ENCODE measurements at places on chromosomes 12 and 14. TPM values are rescaled to one million over a fixed set of nuclear protein-coding genes. Genes with fewer than 3 reads are reported as not detected.

- DNase-seq, result no peak
These were observed 1.7 kb upstream of the CD69 start for GRCh38 chr12:9762369-9762768.

- DNase-seq, result no peak
These were observed 46.8 kb downstream of the TRMT5 start for GRCh38 chr14:60933920-60934655.

- DNase-seq, result no peak
These were observed 46.7 kb downstream of the DAD1 start for GRCh38 chr14:22542360-22542759.

DNA sequence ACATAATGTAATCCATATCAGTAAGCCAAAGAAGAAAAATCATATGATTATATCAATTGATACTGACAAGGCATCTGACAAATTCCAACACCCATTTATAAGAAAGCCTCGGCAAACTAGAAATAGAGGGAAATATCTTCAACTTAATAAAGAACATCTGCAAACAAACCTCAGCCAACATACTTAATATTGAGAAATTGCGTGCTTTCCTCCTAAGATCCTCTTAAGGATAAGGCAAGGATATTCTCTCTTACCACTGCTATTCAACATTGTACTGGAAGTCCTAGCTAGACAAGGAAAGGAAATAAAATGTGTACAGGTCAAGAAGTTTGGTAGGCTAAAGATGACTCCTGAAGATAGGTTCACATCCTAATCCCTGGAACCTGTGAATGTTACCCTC, 115.9 kb downstream of the DERA start:
- no peak for DNase-seq

DNA sequence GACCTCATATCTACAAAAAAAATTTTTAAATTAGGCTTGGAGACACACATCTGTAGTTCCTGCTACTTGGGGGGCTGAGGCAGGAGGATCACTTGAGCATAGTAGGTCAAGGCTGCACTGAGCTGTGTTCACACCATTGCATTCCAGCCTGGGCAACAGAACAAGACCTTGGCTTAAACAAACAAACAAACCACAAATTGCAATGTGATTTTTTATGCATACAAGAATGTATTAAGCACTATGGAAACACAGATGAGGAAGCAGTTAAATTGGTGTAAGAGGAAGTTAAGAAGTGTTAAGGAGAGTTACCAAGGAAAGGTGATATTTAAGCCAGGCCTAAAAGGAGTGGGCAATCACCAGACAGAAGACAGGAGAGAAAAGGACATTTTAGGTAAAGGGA, 83.6 kb upstream of the HECTD1 start:
- DNase-seq, result no peak

DNA sequence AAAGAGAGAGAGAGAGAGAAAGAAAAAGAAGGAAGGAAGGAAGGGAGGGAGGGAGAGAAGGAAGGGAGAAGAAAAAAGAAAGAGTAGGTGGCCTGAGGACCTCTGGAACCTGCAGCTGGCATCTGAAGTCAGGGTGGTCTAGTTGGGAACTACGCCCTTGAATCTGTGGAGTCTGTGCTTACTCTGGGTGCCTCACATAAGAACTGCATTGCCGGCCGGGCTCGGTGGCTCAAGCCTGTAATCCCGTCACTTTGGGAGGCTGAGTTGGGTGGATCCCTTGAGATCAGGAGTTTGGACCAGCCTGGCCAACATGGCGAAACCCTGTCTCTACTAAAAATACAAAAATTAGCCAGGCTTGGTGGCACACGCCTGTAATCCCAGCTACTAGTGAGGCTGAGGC, 10.0 kb upstream of the NRDE2 start:
- no peak for DNase-seq

- DNase-seq, result no peak
These were observed 1727.1 kb upstream of the SEL1L start for GRCh38 chr14:83260751-83261150.

DNA sequence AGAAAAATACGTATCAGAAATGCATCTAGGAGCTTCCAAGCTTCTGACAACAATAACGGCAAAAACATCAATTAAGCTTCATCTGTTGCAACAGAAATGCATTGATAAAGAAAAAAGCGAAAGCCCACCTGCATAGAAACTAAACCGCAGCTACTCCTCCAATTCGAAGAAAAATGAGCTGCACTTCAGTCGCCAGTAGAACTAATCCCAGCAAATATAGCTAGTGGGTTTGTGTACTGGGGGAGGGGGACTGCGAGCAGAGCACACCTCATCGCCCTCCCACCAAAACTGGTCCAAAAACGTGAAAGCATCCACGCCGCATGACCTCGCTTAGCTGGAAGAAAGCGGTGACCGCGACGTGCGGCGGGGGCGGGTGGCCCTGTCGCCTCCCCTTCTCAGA, 1.2 kb downstream of the SLC35F4 start:
- no peak for DNase-seq

GRCh38 chr12:111105294-111105693, 184.9 kb upstream of the MYL2 start:
- no peak for DNase-seq

GRCh38 chr14:77066578-77067172, 31.4 kb upstream of the CIPC start:
- DNase-seq, result no peak

DNA sequence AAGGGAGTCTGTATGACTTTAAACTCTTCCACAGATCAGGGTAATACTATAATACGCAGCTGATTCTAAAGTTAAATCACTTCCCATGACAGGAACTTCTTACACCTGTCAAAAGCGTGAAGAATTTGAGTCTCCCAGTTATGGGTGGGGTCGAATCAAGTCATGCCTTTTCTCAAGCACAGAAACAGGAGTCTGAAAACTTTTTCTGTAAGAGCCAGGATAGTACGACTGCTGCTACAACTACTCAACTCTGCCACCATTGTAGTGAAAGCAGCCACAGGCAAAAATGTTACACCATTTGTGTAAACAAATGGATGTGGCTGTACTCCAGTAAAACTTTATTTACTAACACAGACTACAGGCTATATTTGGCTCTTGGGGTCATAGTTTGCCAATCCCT, 90.3 kb downstream of the DUSP6 start:
- no peak for DNase-seq

- DNase-seq, result no peak
These were observed 19.6 kb downstream of the FNTB start for GRCh38 chr14:65006261-65006721.

GRCh38 chr12:24911271-24911791, 37.6 kb downstream of the BCAT1 start:
- no peak for DNase-seq

The OR4Q3 gene
- not detected for total RNA-seq

The ZCCHC8 gene
- total RNA-seq, result 32.1 TPM

The ZNF384 gene
- total RNA-seq, result 79.8 TPM
